SW480 (cell line): ENCODE measurements at places on chromosomes 1 and 21.

GRCh38 chr1:24942789-24943188 is 12.7 kb upstream of the RUNX3 start:
- DNase-seq: no peak

DNA sequence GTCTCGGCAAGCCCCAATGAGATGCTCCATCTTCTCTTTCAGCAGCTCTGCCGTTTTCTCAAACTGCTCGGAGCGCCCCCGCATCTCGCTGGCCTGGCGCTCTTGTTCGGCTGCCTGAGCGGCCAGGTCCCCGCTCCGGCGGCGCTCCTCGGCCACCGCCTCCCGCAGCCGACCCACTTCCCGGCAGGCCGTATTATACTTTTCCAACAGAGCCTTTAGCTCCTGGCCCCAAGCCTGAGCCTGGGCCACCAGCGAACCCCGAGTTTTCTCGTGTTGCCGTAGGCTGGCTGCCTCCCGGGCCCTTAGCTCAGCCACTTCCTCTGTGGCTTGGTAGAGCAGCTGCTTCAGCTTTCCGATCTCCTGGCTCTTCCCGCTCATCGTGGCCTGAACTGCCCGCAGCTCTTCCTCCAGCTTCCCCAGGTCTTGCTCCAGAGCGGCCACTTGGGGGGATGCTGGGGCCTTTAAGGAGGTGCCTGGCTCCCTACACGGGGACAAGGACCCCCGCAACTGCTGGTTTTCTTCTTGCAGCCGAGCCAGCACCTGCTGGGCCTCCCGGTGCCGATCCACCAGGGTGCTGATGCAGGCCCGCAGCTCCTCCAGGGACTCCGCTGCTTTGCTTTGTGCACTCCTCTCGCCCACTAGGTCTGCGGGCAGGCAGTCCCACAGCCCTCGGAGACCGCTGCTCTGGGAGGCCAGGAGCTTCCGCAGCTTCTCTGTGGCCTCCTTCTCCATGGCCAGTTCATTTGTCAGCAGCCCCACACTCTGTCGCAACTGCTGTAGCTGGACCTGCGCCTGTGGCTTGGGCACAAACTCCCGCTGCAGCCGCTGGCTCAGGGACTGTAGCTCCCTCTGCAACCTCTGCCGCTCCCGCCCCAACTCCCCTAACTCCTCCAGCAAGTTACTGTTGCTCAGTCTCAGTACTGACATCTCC is 13.4 kb upstream of the PIAS3 start:
- no peak for DNase-seq

GRCh38 chr21:17813353-17813752 is 5.8 kb downstream of the C21orf91 start:
- no peak for DNase-seq

DNA sequence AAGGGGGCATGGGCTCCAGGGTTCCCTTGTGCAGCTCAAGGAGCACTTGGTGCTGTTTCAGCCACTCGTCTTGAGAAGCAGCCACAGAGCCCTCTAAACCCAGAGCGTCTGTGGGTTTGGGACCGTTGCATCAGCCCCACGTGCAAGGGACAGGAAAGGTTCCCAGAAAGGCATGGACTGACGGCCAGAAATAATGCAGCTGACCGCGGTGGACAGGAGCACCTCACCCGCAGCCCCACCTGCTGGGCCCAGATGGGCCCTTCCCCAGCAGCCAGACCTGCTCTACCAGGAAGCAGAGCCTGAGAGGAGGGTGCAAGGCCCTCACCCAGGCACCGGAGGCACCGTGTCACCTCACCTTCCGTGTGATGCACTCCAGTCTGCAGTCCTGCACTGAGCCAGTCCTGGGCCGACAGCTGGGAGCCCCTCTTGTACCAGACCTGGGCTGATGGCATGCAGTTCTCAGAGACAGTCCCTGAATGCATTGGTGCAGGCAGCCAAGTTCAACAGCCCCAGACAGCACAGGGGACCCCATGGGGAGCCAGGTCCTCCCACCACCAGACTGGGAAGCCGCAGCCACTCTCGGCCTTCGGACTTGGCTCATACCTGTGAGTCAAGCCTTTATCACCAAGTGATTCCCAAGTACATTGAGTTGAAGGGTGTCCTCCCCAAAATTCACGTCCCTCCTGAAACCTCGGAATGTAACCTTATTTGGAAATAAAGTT is 4.8 kb upstream of the TFF3 start:
- no peak for DNase-seq

DNA sequence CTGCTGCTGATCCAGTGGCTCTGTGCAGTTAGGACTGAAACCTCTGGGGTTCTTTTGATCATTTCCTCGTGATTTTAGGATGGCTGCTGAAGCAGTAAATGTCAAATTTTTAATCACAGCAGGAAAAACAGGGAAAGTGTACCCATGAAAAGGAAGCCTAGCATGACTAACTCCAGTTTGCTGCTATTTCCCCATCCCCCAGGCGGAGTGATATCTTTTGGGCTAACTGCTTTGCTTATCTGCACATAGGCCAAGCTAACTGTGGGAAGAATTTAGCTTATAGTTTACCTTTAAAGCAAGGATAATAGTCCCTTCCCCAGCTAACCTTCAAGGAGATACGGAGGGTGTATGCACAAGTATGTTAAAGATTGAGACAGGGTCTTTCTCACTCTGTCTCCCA is 149.8 kb upstream of the TNR start:
- no peak for DNase-seq

DNA sequence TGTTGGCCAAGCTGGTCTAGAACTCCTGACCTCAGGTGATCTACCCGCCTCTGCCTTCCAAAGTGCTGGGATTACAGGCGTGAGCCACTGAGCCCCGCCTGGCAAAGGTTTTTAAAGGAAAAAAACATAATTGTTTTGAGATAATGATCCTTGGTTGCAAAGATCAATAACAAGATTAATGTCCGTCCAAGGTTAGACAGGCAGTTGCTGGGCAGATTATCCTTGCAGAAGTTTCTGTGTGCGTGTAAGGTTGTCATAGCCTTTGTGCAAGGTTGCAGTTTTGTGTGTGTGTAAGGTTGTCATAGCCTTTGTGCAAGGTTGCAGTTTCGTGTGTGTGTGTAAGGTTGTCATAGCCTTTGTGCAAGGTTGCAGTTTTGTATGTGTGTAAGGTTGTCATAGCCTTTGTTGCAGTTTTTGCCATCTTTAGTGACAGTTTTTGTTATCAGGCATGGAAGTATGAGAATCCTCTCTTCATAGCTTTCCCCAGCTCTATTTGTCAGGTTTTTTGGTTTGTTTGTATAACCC is 3.6 kb downstream of the YBEY start:
- DNase-seq: no peak

DNA sequence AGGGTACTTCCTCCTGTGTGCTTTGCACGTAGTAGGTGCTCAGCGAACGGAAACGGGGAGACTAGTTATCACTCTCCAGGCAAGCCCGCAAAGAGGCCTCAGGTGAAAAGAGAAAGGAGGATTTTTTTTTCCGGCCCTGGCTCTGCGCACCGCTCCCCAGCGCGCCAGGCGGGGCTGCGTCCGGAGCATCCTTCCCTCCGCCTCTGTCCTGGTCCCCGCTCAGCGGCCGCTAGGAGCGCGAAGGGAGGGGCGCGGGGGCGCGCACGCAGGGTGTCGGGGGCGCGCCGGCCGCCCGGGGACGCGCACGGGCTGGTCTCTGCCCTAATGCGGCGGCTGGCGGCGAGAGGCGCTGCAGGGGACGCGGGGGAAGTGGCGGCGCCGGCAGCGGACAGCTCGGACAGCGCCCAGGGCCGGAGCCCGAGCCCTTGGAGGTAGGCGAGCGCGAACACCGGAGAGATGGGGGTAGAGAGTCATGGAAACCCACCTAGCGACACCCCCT is 42.3 kb upstream of the NFASC start:
- DNase-seq: peak; percentile 53

DNA sequence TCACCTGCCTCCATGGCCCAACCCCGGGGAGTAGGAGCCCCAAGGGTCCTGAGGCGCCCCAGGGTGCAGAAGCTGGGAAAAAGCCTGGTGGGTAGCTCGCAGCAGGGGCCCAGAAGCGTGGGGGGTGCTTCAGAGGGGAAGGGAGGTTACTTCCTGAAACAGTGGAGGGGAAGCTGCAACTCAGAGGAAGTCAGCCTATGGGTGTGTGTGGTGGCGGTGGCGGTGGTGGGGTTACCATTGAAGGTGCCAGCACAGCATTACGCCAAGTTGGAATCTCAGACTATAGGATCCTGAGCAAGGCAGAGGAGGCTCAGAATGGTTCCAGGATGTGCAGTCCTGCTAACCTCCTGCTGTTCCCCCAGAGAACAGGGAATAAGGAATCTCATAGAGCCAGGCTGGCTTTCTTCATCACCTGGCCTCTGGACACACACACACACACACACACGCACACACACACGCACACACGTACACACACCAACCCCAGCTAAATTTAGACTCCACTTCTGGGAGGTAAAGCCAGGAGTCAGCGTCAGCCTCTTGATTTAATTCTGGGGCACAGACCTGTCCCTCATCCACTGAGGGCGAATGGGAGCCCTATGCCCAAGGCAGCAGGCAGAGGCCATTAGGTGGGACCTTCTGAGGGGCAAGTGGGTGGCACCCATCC is 1.3 kb downstream of the DENND4B start:
- no peak for DNase-seq

GRCh38 chr1:160777486-160778089 is 18.4 kb upstream of the LY9 start:
- DNase-seq: peak; percentile 16

- DNase-seq: no peak
Observed at GRCh38 chr21:14817311-14817710, 247.5 kb downstream of the NRIP1 start.

GRCh38 chr21:17537299-17537698 is 24.5 kb downstream of the CXADR start:
- no peak for DNase-seq

DNA sequence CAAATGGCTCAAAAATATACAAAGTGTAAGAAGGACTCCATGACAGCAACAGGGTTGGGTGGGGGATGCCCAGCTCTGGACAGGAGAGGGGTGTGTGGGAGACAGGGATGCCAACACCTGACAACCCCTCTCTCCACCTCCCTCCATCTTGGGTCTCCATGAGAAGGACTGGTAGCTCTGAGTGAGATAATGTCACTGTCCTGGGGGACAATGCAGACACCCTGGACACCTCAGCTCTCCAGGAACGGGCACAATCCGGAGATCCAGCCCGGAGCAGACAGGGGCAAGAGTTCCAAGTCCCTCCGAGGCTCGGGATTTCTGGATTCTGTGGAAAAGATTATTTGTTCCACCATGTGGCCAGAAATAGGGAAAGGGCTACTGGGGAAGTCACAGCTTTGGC is 122.5 kb downstream of the GLIS1 start:
- DNase-seq: no peak

DNA sequence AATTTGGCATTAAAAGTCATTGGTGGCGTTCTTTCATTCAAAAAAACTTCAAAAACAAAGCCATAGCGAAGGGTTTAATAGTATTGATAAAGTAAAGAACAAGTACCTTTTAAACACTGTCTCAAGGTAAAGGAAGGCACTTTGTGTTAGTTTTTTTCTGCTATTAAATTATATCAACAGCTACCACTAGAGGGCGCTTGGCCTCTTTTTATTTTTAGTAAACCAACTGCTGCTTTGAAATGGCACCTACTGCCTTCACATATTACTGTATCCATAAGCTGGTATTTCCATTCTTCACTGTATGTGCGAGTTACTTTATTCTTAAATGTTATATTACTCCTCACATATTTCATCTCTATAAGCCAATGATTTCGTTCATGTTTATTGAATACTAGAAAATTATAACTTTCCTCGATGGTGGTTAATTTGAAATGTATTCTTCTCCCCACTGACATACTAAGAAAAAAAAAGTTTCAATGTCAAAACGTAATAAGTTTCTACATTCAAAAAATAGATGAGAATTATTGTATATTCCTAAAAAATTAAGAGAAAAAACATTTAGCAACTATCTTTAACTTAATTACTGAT is 125.7 kb upstream of the CXADR start:
- DNase-seq: peak; percentile 80

- DNase-seq: no peak
Observed at GRCh38 chr1:100009458-100009857, 39.7 kb downstream of the SLC35A3 start.

- DNase-seq: peak; percentile 6
Observed at GRCh38 chr1:237012788-237013383, 8.6 kb upstream of the MT1HL1 start.

DNA sequence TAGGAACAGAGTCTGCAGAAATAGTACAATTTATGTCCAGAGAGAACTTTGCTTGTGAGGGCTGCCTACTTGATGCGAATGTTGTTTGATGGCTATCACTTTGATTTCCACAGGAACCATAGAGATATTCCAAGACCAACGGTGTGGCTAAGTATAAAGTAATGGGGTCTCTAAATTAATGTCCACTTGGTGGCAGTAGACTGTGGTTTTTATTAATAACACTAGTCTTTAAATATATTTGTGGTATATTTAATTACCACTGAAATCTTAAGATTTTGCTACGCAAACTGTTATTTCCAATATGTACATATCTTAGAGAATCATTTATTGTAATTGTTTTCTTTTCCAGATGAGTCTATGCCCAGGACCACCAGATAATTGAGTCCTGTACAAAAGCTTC is 647.9 kb downstream of the PLA2G4A start:
- peak; percentile 2 for DNase-seq

GRCh38 chr21:22925032-22925431 is 1926.8 kb downstream of the NCAM2 start:
- no peak for DNase-seq

- DNase-seq: no peak
Observed at GRCh38 chr21:39319251-39319756, 5.9 kb upstream of the BRWD1 start.

DNA sequence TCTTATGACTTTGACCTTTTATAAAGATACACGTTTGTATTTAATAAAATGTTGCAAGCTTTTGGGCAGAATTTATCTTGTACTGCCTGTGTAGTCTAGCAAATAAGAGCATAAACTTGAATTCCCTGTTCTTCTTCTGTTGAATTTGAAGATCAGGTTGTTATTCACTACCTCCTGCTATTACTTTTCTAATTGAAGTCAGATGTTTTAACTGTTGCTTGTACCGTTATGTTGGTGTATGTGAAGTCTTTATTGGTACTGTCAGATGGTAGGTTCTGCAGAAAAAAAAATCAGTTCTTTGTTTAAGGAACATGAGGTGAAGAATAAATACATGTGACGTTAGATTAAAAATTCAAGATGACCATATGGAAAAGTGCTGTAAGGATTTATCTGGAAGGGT is 69.1 kb downstream of the DYRK1A start:
- DNase-seq: no peak

GRCh38 chr1:97980530-97980929 is 59.7 kb upstream of the DPYD start:
- DNase-seq: no peak

DNA sequence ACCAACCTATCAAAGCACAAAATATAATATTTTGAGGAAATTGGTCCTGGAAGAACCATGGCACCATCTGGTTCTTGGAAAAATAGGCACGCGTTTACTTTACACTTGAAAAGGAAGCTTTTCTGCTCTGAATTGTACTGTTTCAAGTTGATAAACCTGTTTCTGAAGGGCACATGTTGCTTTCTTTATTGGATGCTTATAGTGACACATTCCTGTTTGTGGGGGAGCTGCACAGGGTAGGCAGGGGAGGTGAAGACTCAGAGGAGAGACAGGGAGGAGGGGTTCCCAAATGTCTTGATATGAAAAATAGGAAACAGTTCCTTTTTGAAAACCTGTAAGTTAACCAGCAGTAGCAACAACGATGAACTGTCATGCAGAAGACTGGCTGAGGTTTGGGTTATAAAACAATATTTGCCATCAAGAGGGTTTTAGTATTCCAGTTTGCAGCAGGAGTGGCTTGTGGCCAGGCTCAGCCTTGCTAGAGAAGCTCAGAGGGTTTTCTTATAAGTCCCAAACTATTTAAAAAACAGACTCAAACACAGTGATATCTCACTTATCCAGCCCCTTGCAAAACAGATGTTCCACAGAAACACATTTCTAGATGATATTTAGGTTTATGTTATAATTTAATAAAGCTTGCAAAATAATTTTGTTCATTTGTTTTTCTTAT is 127.0 kb upstream of the MROH9 start:
- no peak for DNase-seq

- DNase-seq: no peak
Observed at GRCh38 chr1:209414803-209415329, 168.6 kb upstream of the CAMK1G start.
